ENCODE measurements at places on chromosomes 11 and 22. TPM values are rescaled to one million over a fixed set of nuclear protein-coding genes. Genes with fewer than 3 reads are reported as not detected.

The ADAMTS8 gene
- not detected for total RNA-seq

The FOLR2 gene
- not detected for total RNA-seq

DNA sequence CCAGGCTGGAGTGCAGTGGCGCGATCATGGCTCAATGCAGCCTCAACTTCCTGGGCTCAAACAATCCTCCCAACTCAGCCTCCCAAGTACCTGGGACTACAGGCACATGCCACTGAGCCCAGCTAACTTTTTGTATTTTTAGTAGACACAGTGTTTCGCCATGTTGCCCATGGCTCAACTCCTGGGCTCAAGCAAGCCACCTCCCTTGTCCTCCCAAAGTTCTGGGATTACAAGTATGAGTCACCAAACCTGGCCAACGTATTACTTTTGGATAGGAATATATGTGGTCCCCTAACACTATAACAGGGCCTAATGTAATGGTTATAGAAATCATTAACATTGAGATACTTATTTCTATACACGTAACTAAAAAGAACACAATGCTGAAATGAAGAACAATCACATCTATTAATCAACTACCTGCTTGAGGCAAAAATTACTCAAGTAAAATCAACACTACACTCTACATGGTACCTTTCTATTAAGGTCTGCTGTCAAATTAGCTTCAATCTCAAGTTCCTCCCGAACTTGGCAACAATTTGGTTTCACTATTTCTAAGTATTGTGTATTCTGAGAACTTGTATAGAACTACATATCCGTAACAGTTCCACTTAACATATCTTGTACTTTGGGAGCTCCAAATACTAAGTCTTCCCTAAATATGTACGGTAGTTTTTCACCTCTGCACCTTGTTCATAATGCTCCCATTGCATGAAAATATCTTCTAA lies 124.9 kb downstream of the FCHSD2 start:
- DNase-seq: no peak

The CNIH2 gene
- 1.8 TPM for total RNA-seq

DNA sequence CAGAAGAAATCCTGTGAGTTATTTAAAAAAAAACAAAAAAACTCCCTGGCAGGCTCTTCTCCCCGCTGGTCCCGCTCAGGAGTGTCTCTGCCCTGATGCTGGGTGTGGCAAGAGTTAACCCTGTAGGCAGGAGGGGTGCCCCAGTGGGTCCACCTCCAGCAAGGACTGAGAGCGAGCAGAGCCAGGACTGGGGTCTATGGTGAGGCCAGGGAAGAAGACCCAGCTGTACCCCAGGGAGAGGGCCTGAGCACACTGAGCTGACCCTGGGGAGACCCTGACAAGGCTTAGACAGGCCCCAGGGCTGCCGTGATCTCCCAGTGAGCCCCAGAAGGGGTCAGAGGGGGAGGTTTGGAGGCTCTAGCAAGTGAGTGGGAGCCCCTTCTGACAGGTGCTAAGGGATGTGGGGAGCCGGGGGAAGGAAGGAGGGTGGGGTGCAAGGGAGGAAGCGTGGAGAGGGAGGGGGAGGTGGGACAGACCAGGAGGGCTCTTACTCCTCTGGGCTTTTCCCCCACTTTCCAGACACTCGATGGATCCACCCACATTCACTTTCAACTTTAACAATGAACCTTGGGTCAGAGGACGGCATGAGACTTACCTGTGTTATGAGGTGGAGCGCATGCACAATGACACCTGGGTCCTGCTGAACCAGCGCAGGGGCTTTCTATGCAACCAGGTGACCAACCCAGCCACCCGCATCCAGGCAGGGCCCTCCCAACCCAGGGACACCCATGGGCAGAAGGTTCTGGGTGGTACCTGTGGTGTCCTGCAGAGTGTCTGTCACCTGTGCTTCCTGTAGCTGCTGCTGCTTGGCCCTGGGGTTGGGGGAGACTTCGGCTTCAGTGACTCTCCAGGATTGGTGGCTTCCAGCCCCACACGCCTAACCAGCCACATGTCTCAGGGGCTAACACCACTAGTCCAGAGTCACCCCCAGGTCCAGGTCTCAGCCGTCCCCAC lies 6.4 kb downstream of the APOBEC3G start:
- no peak for DNase-seq

The RTN4RL2 gene
- 0.17 TPM for total RNA-seq

The SPON1 gene
- total RNA-seq: 60.4 TPM

The MMP11 gene
- 0.79 TPM for total RNA-seq

GRCh38 chr22:46119093-46119728 lies 31.1 kb upstream of the PPARA start:
- DNase-seq: no peak

The ZNF280B gene
- total RNA-seq: 2.7 TPM

GRCh38 chr11:60954421-60954820 lies 2.4 kb upstream of the SLC15A3 start:
- no peak for DNase-seq

The ABTB2 gene
- total RNA-seq: 0.39 TPM

The LRRC32 gene
- 0.38 TPM for total RNA-seq
